ENCODE measurements at places on chromosomes 1 and 21.
A peak's percentile ranks its signal among the peaks of the same experiment; 100 is the strongest.

GRCh38 chr1:184283999-184284398 is 102.8 kb upstream of the C1orf21 start:
- DNase-seq: no peak

- DNase-seq: peak; percentile 26
Observed at GRCh38 chr1:227317523-227318015, 723 bp downstream of the CDC42BPA start.

DNA sequence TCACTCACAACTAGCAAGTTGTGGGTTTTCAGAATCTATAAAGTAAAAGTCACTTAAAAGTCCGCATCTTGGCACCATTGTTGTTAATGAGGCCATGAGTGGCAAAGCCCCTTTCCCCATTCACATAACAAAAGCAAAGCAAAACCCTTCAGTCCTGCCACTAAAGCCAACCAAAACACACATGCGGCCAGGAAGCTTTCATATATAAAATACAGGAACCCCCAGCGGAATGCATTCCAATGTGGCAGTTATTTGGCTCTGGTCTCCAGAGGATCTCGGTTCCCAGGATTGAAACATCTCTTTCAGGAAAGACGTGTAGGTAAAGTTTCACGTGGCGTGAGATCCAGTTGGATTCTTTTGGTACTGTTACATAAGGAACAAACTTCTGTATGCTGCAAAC is 2.5 kb upstream of the LBR start:
- no peak for DNase-seq

DNA sequence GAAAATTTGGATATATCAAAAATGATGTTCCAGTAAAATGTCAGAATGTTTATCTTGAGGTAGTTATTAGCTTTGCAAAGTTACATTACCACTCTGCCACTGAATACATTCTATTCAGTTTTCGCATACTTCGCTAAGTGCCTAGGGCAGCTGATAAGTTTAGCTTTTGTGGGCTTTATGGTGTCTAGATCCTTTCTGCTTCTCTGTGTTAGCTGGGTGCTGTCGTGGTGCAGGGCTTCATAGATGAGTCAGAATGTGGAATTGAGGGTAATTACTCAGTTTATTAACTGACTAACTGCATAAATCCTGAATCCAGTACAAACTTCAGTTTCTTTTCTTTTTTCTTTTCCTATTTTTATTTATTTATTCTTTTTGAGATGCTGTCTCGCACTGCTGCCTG is 21.5 kb downstream of the NCAM2 start:
- no peak for DNase-seq

DNA sequence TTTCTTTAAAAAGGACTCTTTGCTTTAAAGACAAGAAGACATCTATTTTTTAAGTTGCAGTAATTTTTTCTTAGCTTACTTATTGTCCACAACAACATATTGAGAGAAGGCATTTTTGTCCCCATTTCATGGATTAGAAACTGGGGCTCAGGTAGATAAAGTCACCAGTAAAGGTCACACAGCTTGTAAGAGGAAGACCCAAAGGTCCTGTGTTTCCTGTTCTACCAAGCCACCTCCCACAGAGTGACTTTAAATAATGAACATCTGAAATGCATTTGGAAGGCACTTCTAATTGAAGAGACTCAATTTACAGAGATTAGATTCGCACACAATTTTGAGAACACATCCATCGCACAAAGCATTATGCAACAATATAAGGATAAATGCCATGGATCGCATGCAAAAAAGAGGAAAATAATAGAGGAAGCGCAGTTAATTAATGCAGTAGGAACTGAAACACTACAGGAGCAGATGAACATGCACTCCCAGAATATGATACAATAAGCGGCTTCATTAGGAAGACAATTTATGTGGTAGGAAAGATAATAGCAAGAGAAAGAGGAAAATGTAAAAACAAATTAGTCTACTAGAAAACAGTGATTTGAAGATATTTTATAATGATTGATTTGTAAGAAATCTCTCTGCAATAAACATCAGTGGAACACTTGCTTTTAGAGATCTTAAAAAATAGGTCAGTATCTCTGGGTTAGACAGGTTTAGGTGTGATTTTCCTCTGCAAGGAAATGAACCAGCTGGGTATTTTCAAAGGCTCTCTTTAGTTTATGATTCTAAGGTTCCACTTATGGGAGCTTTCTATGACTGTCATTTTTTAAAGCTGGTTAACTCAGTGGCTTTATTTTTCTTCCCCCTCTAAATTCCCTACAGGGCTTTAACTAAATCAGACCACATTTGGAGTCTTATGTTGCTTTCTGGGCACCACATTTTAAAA is 27.1 kb upstream of the CD2 start:
- DNase-seq: no peak

- DNase-seq: no peak
Observed at GRCh38 chr1:54326543-54327385, 79.4 kb downstream of the SSBP3 start.

- DNase-seq: no peak
Observed at GRCh38 chr21:37744551-37744950, 171.7 kb downstream of the KCNJ6 start.

DNA sequence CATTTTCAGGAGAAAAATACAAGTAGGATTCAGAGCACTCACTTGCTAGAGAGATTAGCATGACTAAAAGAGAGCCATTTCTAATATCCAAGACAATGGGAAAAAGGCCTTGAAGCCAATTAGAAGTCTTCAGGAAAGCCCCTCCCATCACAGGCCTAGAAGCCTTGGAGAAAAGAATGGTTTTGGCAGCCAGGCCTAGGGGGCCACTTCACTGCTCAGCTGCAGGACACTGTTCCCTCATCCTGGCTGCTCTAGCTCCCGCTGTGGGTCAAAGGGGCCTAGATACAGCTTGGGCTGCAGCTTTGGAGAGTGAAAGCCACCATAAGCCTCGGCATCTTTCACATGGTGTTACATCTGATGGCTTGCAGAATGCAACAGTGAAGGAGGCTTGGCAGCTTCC is 62.8 kb downstream of the RGS4 start:
- no peak for DNase-seq

DNA sequence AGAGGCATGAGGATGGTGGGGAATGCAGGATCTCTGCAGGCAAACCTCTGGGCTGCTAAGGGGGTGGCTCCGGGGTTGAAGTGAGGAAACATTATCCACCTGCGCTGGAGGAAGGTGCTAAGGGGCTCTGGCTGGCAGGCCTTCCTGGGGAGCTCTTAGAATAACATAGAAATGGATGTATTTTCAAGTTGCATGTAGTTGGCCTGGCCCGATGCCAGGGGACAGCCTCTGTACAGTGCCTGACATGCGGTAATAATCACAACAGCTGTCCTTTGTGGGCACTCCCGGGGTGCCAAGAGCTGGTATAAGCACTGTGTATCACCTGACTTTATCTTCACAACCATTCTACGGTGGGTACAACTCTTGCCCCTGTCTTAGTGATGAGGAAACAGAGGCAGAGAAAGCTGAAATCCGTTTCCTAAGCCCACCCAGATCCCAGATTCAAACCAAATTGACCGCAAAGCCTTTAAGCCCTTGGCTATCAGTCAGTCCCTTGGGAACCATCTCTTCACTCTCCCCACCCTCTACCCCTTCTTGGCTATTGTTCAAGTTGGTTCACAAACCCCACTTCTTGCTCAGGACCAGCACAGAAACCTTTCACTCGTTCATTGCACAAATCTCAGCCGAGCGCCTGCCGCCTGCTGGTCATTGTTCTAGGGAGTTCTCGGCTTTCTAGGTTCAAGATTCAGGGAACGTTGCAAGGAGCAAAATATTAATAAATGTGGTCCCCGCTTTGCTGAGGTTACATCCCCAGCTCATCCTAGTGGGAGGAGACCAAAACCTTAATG is 30.9 kb downstream of the PADI4 start:
- DNase-seq: no peak

DNA sequence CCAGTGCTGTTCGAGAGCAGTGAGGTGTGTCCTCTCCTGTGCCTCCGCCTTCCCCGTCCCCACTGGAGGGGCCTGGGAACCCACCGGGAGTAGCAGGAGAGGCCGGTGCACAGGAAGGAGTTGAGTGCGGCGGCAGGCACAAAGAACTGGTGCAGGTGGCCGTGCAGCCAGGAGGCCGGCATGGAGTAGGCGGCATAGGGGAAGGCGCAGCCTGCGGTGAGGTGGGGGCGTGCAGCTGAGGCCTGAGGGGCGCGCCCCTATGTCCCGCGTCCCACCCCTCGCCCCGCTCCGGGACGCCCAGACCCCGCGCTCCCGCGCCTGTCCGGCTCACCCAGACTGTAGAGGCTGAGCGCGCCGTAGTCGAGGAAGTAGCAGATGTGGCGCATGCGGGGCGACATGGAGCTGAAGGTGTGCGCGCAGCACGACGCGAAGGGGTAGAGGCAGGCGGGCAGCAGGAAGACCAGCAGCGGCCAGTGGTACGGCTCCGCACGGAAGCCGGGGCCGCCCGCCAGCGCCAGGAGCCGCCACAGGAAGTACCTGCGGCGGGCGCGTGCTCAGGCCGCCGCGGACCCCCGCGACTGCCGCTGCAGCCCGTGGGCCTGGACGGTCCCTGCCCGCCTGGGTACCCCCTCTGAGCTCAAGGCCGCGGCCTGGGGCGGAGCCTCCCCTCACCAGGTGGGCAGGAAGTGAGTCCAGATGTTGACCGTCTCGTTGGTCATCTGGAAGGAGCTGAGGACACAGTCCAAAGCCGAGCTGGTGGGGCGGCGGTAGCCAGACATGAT is 2.2 kb downstream of the PAQR6 start:
- DNase-seq: peak; percentile 52

DNA sequence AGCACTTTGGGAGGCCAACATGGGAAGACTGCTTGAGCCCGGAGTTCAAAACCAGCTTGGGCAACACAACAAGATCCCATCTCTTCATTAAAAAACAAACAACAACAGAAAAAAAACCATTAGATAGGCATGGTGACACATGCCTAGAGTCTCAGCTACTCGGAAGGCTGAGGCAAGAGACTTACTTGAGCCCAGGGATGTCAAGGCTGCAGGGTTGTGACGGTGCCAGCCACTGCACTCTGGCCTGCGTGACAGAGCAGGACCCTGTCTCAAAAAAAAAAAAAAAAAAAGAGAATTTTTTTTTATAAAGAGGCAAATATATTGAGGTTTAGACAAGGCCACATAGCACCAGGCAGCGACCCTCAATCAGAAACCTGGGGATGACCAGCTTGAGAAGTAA is 62.7 kb downstream of the HSF2BP start:
- DNase-seq: no peak

GRCh38 chr1:150692720-150693119 is 4.2 kb downstream of the GOLPH3L start:
- DNase-seq: no peak

GRCh38 chr1:93288558-93288957 is 57.1 kb upstream of the DR1 start:
- DNase-seq: no peak

DNA sequence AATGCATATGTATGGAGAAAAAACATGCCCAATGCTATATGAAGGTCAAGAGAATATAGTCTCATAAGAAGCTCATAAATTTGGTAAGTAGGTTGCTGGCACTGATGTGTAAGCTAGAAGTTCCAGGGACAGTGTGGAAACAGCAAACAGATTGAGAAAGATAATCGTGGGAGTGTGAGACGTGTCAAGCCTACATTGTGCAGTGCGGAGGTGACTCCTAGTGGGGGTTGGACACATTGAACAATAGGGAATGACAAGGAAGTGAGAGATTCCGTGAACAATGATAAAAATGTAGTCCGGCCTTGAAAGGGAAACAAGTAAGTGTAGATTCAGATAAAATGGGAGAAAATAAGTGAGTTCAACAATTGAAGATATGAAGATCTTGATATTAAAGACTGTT is 788.4 kb upstream of the PRMT6 start:
- DNase-seq: no peak

GRCh38 chr1:197995408-197996258 is 78.5 kb downstream of the LHX9 start:
- no peak for DNase-seq

DNA sequence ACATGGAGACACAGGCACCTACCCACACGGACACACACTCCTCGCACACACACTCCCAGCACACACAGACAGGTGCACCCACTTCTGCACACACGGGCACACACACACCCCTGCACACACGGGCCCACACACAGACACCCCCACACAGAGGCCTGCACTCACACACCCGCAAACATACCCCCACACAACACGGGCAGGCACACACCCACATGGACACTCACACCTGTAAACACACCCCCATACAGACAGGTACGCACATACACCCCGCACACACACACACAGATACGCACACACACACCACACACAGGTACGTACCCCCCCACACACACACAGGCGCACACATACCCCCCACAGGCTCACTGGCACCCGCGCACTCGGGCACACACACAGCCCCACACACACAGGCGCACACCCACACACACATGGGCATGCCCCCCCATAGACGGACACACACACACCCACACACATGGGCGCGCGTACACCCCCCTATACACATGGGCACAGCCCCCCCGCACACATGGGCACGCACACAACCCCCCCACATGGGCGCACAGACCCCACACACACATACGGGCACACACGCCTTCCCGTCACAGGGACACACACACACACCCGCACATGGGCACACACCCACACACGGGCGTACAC is 6.1 kb downstream of the ATAD3A start:
- DNase-seq: no peak

DNA sequence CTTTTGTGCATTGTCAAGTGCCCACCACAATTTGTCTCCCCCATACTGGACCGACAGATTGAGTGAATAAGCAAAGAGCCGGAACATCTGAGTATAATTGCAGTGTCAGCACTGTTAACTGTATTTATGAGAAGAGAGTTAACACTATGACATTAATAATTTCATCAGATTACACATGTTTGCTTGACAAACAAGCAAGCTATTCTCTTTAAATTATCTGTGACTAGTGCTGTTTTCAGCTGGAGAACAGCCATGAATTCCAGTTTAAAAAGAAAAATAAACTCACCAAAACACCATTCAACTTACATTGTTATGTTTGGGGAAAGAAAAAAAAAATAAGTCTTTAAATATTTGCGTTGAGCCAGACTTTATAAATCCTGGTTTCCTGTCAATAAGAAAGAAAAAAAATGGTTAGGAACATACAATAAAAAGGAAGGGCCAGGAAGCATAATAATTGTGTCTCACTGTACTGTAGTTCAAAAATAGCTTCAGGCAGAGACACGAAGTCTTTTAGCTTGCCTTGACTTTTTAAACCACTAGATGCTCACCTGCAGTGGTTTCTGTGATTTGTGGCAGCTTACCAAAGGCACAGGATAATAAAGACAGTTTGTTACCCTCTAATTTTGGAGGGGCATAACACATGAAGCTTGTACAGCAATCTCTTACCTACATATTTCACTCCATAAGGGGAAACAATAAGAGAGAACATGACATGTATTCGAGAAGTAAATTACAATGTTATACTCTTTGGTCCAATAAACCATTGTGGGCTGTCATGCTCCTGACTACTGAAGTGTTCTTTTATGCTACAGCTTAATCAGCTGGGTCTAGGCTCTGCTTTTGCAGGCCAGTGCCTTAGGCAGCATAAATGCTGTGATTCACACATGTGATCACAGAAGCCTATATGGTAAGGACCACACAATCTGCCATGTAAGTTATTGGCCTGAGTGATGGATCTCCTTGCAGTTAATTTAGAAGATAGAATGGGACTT is 302.0 kb upstream of the ADGRL2 start:
- no peak for DNase-seq

DNA sequence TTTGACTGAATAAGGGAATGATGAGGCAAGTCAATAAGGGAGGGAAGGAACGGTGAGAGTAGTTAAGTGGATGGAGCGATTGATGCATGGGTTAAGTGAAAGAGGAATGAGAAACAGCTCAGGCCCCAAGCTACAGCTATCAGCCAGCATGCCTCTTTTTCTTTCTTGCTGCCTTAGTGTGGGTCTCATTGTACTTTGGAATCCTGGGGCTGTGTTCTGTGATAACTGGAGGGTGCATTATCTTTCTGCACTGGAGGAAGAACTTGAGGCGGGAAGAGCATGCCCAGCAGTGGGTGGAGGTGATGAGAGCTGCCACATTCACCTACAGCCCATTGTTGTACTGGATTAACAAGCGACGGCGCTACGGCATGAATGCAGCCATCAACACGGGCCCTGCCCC is 1.0 kb downstream of the TEX38 start:
- no peak for DNase-seq
